ENCODE measurements at places on chromosomes 6 and 20.

DNA sequence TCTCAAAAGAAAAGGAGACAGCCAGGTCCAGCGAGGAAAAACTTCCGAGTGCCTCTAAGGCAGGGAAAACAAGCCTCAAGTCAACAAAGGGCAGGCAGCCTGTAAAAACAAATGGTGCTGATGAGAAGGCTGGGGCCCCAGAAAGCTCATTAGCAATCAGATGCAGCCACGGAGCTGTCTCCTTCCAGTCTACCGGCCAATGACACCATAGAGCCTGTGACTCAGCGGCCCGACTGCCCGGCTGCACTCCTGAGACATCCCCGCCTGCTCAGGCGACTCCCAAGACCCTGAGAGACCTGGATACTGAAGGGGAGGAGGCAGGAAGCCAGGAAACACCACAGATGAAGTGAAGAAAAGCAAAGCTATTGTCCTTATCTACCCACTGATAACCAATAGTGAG is 120.1 kb upstream of the HDDC2 start:
- DNase-seq = peak; percentile 35

DNA sequence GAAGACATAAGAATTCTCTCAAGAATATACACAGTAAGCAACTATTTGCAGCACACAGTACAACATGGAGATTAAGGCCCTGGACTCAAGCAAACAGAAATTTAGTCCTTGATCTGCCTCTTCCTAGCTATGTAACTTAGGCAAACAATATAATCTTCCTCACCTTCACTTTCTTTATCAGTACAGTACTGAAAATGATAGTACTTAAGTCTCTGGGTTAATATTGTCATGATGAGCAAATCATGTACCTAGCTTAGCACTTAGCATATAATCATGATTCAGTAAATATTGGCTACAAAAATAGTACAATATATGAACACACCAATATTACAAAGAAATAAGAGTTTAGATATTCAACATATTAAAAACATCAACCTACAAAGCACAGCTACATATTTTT is 320.5 kb downstream of the HACE1 start:
- DNase-seq = no peak

GRCh38 chr6:156727715-156728385 is 49.3 kb upstream of the ARID1B start:
- no peak for DNase-seq

- DNase-seq = peak; percentile 92
Observed at GRCh38 chr6:13307508-13307995, 20.8 kb downstream of the TBC1D7 start.

- DNase-seq = no peak
Observed at GRCh38 chr20:54047048-54047447, 23.3 kb downstream of the BCAS1 start.

DNA sequence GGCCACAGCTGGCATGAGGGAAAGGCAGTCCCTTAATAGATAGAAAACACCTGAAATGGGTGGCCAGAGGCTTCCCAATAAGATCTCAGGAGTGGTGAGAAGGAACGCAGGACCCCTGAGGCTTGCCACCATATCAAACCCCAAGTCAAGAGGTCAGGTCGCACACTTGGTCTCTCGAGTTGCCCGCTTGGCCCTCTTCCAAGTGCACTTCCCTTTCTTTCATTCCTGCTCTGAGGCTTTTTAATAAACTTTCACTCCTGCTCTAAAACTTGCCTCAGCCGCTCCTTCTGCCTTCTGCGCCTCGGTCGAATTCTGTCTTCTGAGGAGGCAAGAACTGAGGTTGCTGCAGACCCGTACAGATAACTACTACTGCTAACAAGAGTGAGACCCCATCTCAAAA is 64.2 kb downstream of the SLC2A10 start:
- DNase-seq = no peak

- no peak for DNase-seq
Observed at GRCh38 chr6:113427617-113428016, 429.5 kb upstream of the MARCKS start.

DNA sequence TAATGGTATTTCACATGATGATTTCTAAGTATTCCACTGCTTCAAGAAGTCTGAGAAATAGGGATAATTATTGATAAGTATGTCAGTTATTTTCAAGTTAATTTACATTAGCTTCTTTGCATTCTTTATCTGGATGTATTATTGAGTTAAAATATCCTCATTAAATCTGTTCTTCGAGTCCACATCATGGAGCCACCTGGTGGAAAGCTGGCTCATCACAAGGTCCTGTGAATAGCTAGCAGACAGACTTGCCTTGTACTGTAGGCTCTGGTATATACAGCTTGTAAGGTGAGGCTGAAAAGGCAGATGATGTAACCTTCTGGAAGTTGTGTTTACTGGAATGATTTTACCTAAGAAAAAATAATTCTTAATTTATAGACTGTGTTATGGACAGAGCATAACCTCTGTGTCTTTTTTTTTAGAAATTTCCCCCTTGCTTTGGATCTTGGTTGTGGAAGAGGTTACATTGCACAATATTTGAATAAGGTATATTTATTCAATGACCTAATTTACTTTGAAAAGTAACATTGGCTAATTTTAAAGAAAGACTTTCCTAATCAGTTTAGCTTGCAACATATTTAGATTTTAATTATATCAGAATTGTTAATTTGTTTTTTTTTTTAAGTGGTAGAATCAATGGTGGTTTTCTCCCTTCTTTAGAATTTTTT is 3.5 kb downstream of the NDUFAF5 start:
- DNase-seq = peak; percentile 68

- DNase-seq = no peak
Observed at GRCh38 chr6:43215066-43215465, 14.2 kb downstream of the DNPH1 start.

DNA sequence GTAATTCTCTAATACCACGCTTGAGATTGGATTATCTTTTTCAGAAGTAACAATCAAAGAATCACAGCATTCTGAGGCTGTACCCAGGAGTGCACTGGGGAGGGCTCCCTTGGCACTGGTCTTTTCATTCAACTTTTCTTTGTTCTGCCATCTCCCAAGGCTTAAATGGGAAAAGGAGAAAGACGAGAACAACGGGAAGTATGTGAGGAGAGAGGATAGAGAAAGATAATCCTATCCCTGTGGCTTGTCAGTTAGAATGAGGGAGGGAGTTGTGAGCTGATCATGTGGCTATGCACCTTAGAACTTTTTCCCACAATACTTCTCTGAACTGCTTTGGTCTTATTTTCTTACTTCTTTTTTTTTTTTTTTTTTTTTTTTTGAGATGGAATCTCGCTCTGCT is 83.1 kb downstream of the CAP2 start:
- no peak for DNase-seq

GRCh38 chr6:44301106-44301505 is 12.0 kb downstream of the AARS2 start:
- DNase-seq = no peak

GRCh38 chr6:113539202-113539601 is 317.9 kb upstream of the MARCKS start:
- no peak for DNase-seq

DNA sequence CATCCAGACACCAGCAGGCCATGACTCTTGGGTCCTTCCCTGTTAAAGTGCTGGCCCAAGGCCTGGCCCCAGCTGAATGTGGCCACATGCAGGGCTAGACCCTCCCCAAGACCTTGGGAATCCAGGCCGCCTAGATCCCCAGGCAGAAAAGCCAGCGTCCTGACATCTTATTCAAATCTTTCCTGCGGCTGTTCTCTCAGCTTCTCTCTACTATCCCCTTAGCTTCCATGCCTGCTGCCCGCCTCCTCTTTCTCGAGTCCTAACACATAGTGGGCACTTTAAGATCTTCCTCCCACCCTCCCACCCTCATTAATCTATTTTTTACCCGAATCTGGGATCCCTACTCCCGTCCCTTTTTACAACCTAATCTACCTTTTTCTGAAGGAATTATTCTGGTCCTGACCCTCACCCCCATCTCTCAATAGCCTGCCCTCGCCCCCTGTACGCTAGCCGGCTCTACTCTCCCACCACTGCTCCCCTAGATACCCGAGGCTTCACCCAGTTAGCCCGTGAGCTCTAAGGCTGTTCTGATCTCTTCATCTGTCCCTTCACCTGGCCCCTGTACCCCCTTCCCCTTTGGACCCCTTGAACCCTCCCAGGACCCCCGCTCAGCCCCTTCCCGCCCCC is at the start of gene CCHCR1:
Gene CCHCR1 (minus strand): TSS at position 290 of the 627 bp plus-strand sequence. CDS start 202 bp downstream, at position 88.
- peak; percentile 15 for DNase-seq

DNA sequence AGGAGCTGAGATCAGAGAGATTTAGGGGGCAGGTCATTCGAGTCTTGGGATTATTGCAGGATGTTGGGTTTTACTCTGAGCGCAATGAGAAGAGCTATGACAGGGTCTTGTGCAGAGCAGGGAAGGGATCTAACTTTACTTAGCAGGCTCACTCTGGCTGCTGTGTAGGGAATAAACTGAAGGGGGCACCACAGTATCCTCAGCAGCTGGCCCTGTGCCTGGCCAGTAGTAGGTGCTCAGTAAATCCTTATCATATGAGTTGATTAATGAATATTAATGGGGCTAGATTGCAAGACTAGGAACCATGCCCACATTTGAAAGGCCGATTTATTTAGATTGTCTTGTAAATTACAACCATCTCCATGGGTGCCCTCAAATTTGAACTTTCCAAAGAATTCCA is 4.6 kb upstream of the MDGA1 start:
- DNase-seq = no peak

GRCh38 chr6:35052694-35053565 is 88.2 kb downstream of the TCP11 start:
- no peak for DNase-seq

GRCh38 chr20:41649489-41649888 is 31.3 kb upstream of the CHD6 start:
- DNase-seq = no peak

- DNase-seq = no peak
Observed at GRCh38 chr20:62411479-62412193, 4.6 kb upstream of the CABLES2 start.

- peak; percentile 43 for DNase-seq
Observed at GRCh38 chr20:3543901-3544507, 73.2 kb downstream of the ATRN start.

GRCh38 chr20:22437354-22437753 is 147.0 kb downstream of the FOXA2 start:
- no peak for DNase-seq

DNA sequence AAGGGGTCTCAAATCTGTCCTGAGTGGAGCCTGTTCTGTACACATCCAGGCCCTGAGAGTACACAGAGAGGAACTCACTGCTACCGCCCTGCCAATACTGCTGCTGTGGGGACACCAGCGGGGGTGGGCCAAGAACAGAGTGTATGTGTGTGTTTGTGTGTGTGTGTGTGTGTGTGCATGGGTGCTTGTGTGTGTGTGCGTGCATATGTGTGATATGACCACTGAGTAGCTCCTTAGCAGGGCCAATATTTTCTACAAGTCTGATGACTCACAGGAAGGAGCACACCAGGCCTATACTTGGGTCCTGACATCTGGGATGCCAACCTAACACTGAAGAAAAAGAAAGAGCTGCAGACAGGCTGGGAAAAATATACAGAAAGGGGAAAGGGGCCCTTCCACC is 1.4 kb downstream of the RAET1E start:
- peak; percentile 76 for DNase-seq

GRCh38 chr6:137903933-137904821 is 37.1 kb downstream of the TNFAIP3 start:
- DNase-seq = peak; percentile 59

- no peak for DNase-seq
Observed at GRCh38 chr6:74953708-74954107, 252.1 kb downstream of the COL12A1 start.

DNA sequence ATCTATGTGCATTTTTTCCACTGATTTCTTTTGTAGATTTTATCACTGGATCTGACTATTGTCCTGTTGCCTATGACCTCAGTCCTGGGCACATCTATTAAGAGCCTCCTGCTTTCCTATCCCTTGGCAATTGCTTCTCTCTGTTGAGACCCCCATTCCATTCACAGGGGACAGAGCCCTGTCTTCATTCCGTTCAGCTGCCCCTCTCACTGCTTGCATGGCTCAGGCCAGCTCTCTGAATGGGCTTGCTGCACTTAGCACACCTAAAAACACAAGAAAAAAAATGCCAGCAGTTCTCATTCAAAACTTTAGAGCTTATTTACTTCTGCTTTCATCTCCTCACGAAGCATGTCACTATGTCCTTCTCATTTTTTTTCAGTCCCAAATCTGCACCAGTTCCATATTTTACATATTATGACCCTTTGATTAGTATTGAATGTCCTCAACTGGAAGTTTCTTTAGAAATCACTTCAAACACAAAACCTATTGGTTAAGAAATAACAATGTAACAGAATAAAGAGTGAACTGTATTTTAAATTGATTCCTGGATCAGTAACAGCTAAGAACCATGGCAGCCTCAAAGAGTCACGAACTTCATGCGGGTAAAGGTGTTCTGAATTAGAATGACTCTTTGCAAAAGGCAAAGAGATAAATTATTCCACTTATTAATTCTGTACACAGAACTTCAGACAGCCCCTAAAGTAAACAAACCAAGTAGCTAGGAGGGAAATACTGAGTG is 616.5 kb downstream of the C6orf118 start:
- no peak for DNase-seq

GRCh38 chr20:36886859-36887751 is 11.2 kb downstream of the TLDC2 start:
- peak; percentile 89 for DNase-seq

GRCh38 chr6:151100326-151100725 is 139.4 kb upstream of the AKAP12 start:
- no peak for DNase-seq

- no peak for DNase-seq
Observed at GRCh38 chr6:41256383-41256782, 28.2 kb downstream of the TREML4 start.

GRCh38 chr6:112017760-112018537 is 36.0 kb upstream of the CCN6 start:
- no peak for DNase-seq

GRCh38 chr6:46990031-46990644 is 52.0 kb downstream of the ADGRF1 start:
- DNase-seq = no peak

All from ELR (cell line).